ENCODE measurements at places on chromosomes 7 and 10. TPM values are rescaled to one million over a fixed set of nuclear protein-coding genes. Genes with fewer than 3 reads are reported as not detected.
A peak's percentile ranks its signal among the peaks of the same experiment; 100 is the strongest.

The NCAPG2 gene
- total RNA-seq, result 6.7 TPM

DNA sequence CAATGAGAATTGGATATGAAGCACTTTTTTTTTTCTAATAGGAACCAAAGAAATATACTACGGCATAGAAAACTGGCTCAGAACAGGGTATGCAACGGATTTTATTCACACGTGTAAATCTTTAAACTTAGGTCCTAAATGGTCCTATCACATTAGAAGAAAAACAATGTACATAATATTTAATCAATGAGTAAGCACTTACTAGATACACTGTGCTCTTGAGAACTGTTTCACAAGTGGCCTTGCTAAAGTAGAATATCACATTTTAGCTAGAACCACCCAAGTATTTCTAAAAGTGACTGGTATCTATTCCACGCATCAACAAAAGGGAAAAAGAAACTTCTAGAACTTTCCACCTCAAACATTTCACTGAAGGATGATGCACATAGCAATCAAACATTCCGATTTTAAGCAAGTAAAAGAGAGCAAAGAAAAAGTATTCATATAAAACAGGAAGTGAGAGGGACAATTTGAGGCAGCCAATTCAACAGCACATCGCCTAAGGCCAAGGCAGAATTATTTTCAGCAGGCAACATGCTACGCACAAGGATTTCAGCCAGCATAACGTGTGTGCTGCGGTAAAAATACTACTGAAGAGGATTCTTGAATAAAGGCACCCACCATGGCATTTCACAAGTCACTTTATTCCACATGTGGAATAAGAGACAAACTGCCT, 55.8 kb downstream of the PARD3 start:
- no peaks in the 10 kb centered on the region for H3K27me3 ChIP-seq
- H3K36me3 ChIP-seq, result no peaks in the 10 kb centered on the region
- no peak overlapping the region for H3K27ac ChIP-seq
- no peak overlapping the region for H3K4me3 ChIP-seq
- no peak for DNase-seq
- peaks cover 8% of the 10 kb centered on the region for H3K4me1 ChIP-seq

The DOCK4 gene
- 14.0 TPM for total RNA-seq

DNA sequence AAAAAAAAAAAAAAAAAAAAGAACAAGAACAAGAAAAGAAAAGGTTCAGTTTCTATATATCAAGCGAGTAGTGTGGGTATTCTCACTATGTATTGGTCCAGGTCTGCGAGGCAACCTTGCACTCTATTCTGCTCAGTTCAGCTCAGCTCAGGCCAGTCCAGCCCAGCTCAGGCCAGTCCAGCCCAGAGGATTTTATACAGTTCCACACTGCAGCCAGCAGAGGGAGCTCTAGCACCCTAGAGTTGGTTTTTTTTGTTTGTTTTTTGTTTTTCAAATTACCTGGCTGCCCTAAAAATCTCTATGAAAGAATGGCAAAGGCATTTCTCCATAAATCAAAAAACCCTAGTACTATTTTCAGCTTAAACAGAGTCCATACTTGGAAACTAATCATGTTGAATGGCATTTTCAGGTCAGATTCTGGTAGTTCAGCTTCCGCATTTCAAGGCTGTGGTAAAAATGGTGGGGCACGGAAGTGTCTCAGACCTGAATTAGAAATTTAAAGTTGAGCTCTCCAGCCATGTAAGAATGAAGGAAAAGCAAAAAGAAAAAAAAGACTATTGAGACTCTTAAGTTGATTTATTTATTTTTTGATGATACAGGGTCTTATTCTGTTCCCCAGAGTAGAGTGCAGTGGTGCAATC, 55.2 kb upstream of the GSDME start:
- H3K4me3 ChIP-seq, result no peak overlapping the region
- no peaks in the 10 kb centered on the region for H3K27me3 ChIP-seq
- DNase-seq, result peak; percentile 75
- peaks cover 4% of the 10 kb centered on the region for H3K36me3 ChIP-seq

The GPER1 gene
- total RNA-seq, result 29.2 TPM

- no peak overlapping the region for H3K27ac ChIP-seq
- no peak for DNase-seq
- H3K4me1 ChIP-seq, result peaks cover 2% of the 10 kb centered on the region
- no peaks in the 10 kb centered on the region for H3K36me3 ChIP-seq
- H3K4me3 ChIP-seq, result no peak overlapping the region
- no peaks in the 10 kb centered on the region for H3K27me3 ChIP-seq
Measured at GRCh38 chr7:82264783-82265305, 178.7 kb downstream of the CACNA2D1 start.

The NEBL gene
- total RNA-seq, result 269 TPM

The CH25H gene
- not detected for total RNA-seq

DNA sequence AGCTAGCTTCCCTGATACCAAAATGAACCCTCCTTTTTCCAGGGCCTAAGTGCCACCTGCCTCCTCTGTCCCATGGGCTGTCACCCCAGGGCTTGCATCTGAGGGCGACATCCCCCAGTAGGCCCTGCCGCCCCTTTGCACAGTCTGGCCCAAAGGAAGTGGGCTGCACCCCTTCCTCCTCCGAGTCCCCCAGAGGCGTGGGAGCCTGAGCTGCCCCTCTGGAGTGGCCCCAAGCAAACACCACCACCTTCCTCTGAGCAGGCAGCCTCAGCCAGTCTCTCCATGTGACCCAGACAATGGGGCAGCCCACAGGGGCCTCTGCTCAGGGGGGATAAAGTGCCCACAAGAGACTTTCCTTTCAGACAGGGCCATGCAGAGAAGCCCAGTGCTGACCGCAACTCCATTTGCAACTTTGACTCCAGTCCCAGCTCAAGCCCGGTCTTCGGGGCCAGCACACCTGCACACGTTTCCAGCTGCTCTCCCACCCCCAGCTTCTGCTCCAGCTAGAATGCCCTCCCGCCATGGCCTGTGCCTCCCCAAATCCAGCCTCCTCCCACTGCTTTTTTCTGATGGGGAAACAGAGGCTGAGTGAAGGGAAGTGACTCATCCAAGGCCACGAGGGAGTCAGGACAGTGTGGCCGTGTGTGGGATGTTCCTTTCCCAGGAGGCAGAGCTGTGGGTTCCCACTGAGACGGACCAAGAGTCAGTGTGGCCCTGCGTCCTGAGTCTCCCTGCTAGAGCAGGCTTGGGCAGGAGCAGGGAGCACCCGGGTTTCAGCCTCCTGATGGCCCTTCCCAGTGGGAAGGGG, 111.9 kb downstream of the ZMIZ1 start:
- peak overlapping the region; percentile 79 for H3K27ac ChIP-seq
- H3K4me1 ChIP-seq, result peaks cover 100% of the 10 kb centered on the region
- no peak for DNase-seq
- H3K4me3 ChIP-seq, result no peak overlapping the region
- no peaks in the 10 kb centered on the region for H3K36me3 ChIP-seq

The PIP gene
- not detected for total RNA-seq

GRCh38 chr7:114823290-114823689, 98.6 kb upstream of the MDFIC start:
- DNase-seq, result no peak
- H3K4me1 ChIP-seq, result peaks cover 4% of the 10 kb centered on the region
- no peaks in the 10 kb centered on the region for H3K36me3 ChIP-seq
- H3K27ac ChIP-seq, result no peak overlapping the region
- no peaks in the 10 kb centered on the region for H3K27me3 ChIP-seq

DNA sequence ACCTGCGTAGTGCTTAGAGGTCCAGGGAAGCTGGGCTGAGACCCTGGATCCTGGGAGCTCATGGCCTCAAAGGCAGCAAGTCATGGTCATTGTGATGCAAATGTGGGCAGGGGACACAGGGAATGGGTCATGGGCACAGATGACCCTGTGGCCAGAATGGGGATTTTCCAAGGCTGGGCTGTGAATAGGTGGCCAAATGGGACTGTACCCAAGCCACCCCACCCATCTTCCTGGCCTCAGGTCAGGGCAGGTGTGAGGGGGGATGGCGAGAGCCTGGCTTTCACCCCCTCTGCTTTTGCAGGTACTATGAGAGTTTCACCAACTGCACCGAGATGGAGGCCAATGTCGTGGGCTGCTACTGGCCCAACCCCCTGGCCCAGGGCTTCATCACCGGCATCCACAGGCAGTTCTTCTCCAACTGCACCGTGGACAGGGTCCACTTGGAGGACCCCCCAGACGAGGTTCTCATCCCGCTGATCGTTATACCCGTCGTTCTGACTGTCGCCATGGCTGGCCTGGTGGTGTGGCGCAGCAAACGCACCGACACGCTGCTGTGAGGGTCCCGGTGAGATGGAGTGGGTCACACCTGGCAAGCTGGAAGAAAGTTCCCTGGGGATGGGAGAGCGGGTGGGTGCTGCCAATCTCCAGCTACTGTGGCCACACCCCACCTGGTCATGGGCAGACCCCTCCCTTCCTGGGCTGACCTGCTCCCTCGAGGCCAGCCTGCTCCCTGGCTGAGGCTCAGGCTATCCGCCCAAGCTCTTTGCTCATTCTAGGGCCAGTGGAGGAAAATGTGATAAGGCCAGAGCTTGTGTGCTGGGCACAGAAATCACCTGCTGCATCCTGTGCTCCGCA, 25.5 kb downstream of the RAMP3 start:
- no peak overlapping the region for H3K27ac ChIP-seq
- no peak for DNase-seq
- no peak overlapping the region for H3K4me3 ChIP-seq
- no peaks in the 10 kb centered on the region for H3K27me3 ChIP-seq
- no peaks in the 10 kb centered on the region for H3K36me3 ChIP-seq
- H3K4me1 ChIP-seq, result no peaks in the 10 kb centered on the region

GRCh38 chr10:69338547-69339450, 60.5 kb downstream of the HK1 start:
- H3K27me3 ChIP-seq, result no peaks in the 10 kb centered on the region
- no peak overlapping the region for H3K4me3 ChIP-seq
- peak overlapping the region; percentile 92 for H3K27ac ChIP-seq
- peaks cover 82% of the 10 kb centered on the region for H3K4me1 ChIP-seq
- peaks cover 1% of the 10 kb centered on the region for H3K36me3 ChIP-seq
- DNase-seq, result peak; percentile 77
